ENCODE measurements at places on chromosomes 16 and 17. TPM values are rescaled to one million over a fixed set of nuclear protein-coding genes. Genes with fewer than 3 reads are reported as not detected.
A peak's percentile ranks its signal among the peaks of the same experiment; 100 is the strongest.

DNA sequence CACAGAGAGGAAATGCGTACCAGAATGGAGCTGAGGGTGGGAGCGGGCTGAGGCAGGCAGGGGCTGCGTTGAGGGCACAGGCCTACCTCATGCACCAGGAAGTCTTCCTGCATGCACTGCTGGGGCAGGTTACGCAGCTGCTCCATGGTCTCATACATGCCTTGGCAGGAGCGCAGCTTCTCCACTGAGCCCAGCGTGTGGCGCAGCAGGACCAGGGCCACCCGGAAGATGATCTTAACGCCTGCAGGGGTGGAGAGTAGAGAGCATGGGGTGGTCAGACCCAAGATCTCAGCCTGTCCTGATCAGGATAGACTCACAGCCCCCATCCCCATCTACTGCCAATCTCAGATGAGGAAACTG, 3.4 kb upstream of the CD2BP2 start:
- DNase-seq: peak; percentile 23

GRCh38 chr17:5745111-5745813, 161.0 kb upstream of the NLRP1 start:
- DNase-seq: no peak

DNA sequence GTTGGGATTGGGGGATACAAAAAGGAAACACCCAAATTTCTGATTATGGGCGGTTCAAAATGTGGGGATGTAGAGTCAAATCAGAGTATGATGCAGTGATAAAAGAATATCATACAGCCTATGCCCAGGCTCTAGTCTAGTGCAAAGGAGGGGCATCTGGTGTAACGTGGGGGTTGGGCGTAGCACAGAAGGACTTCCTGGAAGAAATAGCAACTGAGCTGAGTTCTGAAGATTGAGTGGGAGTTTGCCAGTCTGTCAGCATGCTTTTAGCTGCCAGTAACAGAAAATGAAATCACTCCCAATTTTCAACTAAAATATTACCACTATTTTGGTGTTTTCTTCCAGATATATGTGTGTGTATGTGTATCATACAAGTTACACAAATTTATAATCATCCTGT, 196.9 kb downstream of the SPECC1 start:
- DNase-seq: no peak

DNA sequence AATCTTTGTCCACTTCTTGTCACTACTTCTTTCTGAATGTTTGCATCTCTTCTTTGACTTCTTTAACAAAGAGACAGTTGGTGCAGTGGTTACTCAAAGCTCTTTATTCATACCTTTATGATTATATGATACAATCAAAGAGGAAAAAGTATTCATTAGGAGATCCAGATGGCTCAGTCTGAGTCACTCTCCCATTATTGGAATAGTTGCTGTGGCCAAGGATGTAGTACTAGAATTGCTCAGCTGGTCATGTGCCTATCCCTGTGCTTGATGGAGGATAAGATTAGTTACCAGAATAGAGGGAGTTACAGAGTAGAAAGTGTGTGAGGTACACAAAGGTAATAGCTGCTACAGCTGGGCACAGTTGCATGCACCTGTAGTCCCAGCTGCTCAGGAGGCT, 18.3 kb downstream of the BCAS3 start:
- no peak for DNase-seq

- DNase-seq: no peak
Measured at GRCh38 chr17:603406-604114, 111.1 kb downstream of the VPS53 start.

DNA sequence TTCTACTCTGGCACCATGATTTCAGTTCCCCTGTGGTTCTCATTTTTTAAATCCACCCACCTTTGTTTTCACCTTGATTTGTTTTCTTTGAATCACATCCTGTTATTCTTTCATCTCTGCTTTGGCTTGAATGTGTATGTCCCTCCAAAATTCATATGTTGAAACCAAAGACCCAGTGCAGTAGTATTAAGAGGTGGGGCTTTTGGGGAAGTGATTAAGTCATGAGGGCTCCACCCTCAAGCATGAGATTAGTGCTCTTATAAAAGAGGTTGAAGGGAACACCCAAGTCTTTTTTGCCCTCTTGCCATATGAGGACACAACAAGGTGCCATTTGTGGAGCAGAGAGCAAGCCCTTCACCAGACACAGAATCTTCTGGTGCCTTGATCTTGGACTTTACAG, 382.3 kb downstream of the SLC39A11 start:
- DNase-seq: no peak

KCTD2 gene
- total RNA-seq: 24.1 TPM

IGSF6 gene
- 2.4 TPM for total RNA-seq
